Lower leg skin (tissue), 4 donors: ENCODE measurements at places on chromosomes 7 and 10. TPM values are rescaled to one million over a fixed set of nuclear protein-coding genes. Genes with fewer than 3 reads are reported as not detected.

DNA sequence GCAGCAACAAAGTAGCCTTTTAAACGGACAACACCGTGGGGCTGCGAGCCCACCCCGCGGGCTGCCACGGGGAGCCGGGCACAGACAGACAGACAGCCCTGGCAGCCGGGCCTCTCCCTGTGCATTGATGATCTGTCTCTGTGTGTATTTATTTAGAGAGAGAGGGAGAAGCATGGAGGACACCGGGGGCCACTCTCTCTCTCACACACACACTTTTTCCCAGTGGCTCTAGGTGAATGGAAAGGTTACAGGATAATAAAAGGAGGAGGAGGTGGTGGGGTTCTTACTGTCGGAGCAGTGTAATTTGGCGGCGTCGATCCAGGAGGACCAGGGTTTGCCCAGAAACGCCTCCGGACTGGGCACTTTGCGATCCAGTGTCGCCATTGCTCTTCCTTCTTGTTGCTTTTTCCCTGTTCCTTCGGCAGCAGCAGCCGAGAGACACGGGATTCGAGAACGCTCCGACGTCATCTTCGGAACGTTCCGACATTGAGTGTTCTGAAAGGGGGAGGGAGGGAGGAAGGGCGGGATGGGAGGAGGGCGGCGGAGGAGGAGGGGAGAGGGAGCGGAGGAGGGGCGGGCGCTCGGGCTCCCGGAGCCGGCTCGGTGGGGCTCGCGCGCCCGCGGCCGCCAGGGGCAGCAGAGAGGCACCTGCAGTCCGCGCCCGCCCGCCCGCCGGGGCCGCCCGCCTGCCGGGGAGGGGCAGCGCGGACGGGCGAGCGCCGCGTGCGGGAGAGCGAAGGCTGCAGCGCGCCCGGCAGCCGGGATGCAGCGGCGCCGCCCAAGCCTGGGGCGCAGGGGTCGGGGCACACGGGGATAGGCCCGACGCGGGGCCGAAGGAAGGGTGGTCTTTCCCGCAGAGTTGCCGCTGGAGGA is at the start of gene ATXN7L1:
Gene ATXN7L1 (minus strand): TSS at position 509 of the 873 bp plus-strand sequence. CDS start 41 bp downstream, at position 468.
- DNase-seq: peak; percentile 95

DNA sequence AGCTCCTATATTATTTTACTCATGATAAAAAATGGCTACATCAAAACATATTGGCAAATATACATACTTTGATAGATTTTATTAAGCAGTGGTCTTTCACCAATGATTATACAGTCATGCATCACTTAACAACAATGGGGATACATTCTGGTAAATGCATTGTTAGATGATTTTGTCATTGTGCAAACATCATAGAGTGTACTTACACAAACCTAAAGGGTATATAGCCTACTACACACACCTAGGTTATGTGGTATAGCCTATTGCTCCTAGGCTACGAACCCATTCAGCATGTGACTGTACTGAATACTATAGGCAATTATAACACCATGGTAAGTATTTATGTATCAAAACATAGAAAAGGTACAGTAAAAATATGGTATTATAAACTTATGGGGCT is 98.9 kb upstream of the IL6 start:
- DNase-seq: no peak

The SFRP4 gene
- total RNA-seq: 0.15 TPM

DNA sequence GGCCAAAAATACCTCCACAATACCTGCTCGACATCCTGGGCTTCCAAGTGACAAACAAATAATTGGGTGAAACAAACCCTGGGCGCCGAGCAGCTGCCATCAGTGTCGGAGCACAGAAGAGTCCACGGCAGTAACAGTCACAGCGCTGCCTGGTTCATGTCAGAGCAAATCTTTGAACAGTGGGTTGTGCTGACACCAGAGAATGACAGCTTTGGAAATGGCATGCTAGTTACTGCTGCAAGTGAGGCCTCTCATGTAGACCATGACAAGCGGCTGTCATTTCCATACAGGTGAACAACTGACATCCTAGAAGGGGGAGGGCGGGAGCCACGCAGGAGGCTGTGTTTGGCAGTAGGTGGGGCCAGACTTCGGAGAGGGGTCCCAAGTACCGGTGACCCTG is 420.5 kb upstream of the GALNT17 start:
- DNase-seq: no peak

GRCh38 chr10:124520558-124521428 is 59.2 kb downstream of the LHPP start:
- no peak for DNase-seq

The MARVELD1 gene
- 35.8 TPM for total RNA-seq

DNA sequence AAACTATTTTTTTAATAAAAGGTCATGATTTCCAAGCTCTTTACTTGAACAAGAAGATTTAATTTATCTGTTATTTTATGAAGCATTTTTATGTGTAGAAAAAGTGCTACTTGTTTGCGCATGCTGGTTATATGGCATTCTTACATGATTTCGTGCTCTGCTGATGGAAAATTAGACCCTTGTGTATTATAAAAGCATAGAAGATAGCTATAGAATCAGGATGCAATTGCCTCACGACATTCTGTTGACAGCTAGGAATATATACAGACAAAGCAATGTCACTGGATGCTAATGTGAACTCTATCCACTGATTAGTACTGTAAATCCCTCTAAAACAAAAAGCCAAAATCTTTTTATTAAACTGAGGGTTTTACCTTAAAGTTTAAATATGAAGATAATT is 255.9 kb downstream of the MDFIC start:
- no peak for DNase-seq

The WIPF3 gene
- 0.72 TPM for total RNA-seq

The SPACDR gene
- total RNA-seq: not detected

DNA sequence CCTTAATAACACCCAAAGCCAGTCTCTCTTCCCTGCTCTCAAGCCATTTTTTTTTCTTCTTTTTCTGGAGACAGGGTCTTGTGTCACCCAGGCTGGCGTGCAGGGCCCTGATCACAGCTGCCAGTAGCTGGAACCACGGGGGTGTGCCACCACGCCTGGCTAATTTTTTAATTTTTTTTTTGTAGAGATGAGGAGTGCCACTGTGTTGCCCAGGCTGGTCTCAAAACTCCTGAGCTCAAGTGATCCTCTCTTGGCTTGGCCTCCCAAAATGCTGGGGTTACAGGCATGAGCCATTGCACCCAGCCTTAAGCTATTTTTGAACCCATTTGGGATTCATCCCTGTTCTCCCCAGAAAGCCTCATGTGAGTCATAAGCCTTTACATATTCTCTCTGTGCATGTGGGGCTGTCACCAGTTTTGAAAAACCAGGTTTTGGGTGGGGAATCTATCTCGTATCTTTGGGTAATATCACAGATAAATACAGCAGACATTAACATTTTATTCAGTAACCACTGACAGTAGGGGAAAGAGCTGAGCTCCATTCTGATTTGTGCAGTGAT is 15.5 kb downstream of the ZNF487 start:
- no peak for DNase-seq

- DNase-seq: no peak
Observed at GRCh38 chr7:124171068-124171467, 138.2 kb upstream of the TMEM229A start.

- no peak for DNase-seq
Observed at GRCh38 chr10:112713411-112713810, 236.6 kb upstream of the TCF7L2 start.

- no peak for DNase-seq
Observed at GRCh38 chr7:92498557-92498956, 20.8 kb upstream of the ERVW-1 start.

GRCh38 chr7:110921595-110922151 is 169.3 kb upstream of the LRRN3 start:
- no peak for DNase-seq

- no peak for DNase-seq
Observed at GRCh38 chr10:110093722-110094121, 85.9 kb downstream of the ADD3 start.

The VPS37D gene
- 2.7 TPM for total RNA-seq

DNA sequence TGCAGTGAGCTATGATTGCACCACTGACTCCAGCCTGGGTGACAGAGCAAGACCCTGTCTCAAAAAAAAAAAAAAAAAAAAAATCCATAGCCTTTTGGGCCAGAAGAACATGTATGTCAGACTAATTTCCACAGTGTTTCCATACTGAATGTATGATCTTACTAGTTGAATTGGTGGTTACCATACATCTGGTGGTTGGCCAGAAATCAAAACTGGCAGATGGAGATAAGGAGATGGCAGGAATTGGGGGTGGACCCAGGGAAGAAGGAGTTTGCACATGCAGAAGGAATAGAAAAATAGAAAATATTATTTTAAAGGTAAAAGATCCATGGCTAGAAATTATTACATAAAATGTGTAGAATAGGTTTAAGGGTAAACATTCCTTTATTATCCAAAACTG is 3.7 kb upstream of the ATOH7 start:
- DNase-seq: no peak

GRCh38 chr10:34886906-34887642 is 72.0 kb upstream of the PARD3 start:
- DNase-seq: no peak
